Transverse colon (tissue), 4 donors: ENCODE measurements at places on chromosomes 6 and 20. TPM values are rescaled to one million over a fixed set of nuclear protein-coding genes. Genes with fewer than 3 reads are reported as not detected.

DNA sequence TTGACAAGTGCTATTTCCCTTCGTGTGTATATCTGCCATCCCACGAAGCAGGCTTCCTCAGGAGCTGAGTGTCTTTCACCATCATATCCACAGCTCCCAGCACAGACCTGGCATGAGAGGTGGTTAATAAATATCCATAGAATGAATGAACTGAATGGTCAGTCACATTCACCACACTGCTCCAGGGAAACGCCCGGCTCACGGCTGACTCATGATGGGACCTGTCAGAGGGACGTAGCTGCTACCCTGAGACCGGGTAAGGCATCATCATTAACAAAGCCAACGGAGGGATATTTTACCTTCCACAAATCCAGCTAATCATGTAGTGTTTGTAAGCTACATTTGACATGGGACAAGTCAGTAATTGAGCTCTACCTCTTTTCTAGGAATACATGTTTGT lies 12.5 kb downstream of the AGPAT4 start:
- DNase-seq: no peak

The PLAGL2 gene
- 14.2 TPM for total RNA-seq

The MYH7B gene
- 0.20 TPM for total RNA-seq

DNA sequence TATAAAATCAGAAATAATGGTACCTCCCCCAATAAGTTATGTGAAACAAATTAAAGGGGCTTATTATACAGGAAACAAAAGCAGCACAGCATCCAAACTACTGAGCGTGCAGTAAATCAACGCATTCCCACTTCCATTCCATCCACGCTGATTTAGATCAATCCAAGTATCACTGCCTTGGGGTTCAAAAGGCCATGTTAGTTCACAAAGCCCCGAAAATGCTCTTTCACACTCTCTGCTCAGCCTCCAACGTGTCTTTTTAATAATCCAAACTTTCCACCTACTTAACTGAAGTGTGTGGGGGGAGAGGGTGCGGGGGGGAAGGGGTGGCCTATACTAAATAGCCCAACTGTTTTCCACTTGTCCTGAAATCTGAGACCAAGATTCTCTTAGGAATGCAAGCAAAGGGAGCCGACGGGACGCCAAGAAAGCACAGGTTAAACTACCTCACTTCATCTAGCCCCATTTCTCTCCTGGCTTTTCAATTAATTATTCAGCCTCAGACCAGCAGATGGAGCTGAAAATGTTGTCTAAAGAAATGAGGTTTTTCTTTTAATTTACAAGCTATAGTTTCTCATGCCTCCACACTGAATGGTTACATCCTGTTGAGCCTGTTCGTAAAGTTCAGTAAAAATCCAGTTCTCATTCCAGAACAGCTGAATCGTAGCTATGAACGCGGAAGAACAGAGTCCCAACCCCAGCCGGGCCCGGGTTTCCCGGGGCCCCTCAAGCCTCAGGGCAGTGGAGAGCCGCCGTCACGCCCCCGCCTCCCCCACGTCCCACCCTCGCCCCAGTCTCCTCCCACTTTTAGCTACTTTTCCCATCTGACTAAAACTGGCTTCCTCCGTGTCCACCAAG lies 1.0 kb upstream of the NXT1 start:
- DNase-seq: peak; percentile 77

The FKBP1A gene
- 120 TPM for total RNA-seq

- DNase-seq: no peak
These were observed 734 bp upstream of the OGFRL1 start for GRCh38 chr6:71287926-71288227.

DNA sequence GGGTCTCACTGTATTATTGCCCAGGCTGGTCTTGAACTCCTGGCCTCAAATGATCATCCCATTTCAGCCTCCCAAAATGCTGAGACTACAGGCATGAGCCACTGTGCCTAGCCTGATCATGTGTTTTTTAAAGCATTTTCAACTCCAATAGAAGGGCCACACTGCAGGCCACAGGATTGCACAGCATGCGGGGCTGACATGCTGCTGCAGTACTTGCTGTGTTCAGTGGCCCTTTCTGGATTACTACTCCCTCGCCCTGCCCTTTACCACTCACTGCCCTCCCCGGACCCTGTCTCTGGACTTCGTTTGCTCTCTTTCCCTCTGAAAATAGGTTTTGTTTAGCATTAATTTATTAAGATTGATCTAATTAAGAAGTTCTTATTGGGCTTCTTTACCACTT lies 37.3 kb downstream of the HECA start:
- DNase-seq: no peak

GRCh38 chr20:52943185-52943841 lies 28.8 kb upstream of the TSHZ2 start:
- DNase-seq: no peak

DNA sequence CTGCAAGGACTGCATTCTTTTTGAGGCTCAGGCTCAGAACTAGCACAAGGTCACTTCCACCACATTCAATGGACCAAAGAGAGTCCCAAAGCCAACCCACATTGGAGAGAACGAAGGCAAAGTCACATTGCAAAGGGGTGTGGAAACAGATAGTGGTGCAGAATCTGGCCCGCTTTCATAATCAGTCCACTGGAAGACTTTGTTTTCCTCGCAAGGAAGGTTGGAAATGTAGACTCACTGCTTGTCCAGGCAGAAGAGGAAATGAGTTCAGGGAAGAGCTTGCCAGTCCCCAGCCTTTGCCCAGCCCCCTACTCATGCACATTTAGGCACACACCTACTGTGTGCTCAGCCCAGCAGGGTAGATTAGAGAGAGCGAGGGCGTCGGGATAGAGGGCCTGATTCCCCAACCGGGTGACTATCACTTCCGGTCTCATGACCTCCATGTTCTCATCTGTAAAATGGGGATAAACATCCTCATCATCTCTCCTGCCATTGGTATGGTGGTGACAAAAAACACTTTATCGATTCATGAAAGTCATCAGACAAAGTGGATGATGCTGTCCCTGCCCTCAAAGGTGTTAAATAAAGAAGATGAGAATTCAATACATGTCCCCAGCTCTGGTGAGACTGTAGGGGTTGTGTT lies 24.3 kb upstream of the CCN5 start:
- DNase-seq: no peak

DNA sequence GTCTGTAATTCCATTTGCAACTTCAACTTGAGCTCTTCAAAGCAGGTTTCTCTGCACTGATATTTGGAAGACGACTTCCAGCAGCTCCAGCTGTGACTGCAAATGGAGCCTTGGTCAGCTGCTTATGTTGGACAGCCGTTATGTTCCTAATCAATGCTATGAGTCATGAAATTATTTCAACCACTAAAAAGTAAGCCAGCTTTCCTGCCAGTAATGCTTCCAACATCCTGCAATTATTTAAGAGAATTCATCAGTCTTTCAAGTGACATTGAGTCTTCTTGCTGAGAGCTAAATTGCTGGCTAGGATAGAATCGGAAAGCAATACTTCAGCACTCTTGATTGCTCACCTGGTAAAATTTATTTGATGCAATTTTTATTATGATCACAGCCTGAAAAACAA lies 375.7 kb downstream of the MMUT start:
- DNase-seq: no peak

GRCh38 chr6:136344420-136344819 lies 54.8 kb upstream of the BCLAF1 start:
- DNase-seq: no peak

DNA sequence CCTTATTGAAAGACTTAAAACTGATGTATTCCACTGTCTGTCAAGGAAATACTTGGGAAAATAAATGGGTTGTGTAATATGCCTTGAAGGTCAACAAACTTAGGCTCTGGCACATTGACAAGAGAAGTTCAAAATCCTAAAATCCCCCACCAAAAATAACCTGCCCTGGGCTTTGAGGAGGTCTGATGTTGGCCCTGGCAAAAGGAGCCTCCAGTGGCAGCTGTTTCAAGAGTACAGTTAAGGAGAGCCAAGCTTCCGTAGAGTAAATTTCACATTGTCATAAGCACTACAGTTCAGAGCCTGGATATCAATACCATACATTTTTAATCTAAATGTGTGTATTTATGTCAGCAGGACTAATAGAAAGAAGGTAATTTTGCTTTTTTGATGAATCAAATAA lies 282.7 kb downstream of the EYA4 start:
- no peak for DNase-seq

The GSTA2 gene
- total RNA-seq: not detected

The SCGN gene
- total RNA-seq: 3.6 TPM

The ELOVL4 gene
- total RNA-seq: 0.68 TPM
